ENCODE measurements at places on chromosomes 1 and 21. TPM values are rescaled to one million over a fixed set of nuclear protein-coding genes. Genes with fewer than 3 reads are reported as not detected.

Gene CNKSR1
- 2.3 TPM for total RNA-seq

Gene ICOSLG
- 1.2 TPM for total RNA-seq

Gene HTR1D
- total RNA-seq = 0.17 TPM

DNA sequence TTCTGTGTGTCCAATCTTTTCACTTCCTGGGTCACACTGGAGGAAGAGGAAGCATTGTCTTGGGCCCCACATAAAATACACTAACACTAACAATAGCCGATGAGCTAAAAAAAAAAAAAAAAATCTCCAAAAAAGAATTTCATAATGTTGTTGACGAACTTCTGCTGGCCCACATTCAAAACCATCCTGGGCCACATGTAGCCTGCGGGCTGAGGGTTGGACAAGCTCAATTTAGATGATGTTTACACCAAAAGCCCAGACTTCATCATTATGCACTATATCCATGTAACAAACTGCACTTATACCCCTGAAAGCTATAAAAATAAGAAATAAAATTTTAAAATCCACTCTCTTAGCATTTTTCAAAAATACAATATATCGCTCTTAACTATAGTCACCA lies 187.8 kb upstream of the PTBP2 start:
- ATAC-seq = no peak

- ATAC-seq = peak; percentile 81
Measured at GRCh38 chr1:237799762-237800474, 90.8 kb downstream of the ZP4 start.

- no peak for ATAC-seq
Measured at GRCh38 chr1:16139473-16139962, 16.4 kb downstream of the EPHA2 start.

DNA sequence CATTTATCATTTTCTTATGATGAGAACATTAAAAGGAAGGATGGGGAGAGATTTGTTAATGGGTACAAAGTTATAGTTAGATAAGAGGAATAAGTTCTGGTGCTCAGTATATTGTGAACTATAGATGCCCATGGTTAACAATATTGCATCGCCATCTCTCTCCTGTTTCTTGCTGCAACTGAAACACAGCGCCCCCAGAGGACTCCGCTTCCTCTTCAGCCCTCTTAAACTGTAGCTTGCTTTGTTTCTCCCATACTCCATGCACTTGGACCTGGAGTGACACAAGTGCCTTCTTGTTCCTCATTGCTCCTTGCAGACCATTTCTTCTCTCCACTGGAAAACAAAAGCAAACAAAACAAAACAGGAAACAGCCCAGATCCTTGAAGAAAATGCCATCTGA lies 70.1 kb upstream of the NTPCR start:
- ATAC-seq = peak; percentile 31

DNA sequence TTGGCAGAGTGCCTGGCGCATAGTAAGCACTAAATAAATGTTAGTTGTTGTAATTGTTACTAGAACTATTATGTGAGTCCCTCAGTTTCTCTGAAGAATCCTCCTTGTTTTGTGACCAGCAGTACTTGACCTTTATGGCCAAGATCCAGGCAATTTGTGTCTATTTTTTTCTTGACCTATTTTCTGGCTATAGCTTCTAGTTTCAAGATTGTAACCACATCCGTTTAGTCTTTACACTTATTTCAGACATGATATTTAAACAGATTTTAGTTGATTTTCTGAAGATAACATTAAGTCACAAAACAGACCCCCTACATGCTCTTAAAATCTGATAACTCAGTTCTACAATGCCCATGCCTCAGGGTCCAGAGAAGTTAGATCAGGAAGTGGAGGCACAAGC lies 50.3 kb downstream of the CDC7 start:
- no peak for ATAC-seq

Gene GLIS1
- 1.4 TPM for total RNA-seq
